ENCODE measurements at places on chromosomes 1 and 21. TPM values are rescaled to one million over a fixed set of nuclear protein-coding genes. Genes with fewer than 3 reads are reported as not detected.

GRCh38 chr1:243575070-243575469 lies 275.0 kb downstream of the AKT3 start:
- peak; percentile 36 for DNase-seq

DNA sequence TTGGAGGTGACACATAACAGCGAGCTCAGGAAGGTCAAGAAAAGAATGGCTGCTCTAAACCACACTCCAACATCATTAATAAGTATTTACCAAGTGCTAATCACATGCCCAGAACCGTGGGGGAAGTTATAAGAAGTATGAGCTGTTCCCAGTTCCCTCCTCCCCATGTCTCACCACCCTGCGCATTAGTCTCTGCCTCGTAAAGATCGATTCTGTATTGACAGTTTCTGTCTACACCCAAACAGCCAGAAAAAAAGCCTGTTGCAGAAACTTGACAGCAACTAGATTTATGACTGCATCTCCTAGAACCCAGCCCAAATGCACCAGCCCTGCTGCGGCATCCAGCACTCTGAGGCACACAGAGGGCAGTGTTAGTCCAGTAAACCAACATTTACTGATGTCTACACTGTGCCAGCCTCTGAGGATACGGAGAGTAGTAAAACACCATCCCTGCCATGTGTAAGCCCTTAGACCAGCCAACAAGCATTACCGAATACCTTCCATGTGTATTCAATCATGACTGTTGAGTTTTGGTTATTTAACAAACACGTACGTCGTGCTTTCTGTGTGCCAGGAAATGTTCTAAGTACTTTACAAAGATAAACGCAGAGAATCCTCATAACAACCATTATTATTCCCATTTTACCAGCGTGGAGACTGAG lies 63.6 kb upstream of the ZBTB40 start:
- DNase-seq = no peak

Gene NBPF14
- total RNA-seq = 17.9 TPM

DNA sequence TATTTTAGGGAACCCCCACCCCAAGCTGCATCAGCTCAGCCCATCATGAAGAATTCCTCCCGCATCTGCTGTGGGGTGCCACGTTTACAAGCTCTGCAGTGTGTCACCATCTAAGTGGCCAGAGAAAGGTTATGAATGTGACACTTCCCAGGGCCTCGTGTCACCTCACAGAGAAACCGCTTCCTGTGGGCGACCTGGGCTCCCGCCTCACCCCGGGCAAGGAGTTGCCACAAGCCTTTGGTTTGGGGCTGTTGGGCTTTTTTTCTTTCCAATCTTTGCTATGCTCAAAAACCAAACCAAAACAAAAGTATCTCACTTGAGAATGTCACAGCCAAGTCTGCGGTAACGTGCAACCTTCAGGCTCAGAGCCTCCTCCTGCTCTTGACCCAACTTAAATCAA lies 82.1 kb upstream of the ARHGEF16 start:
- DNase-seq = no peak

DNA sequence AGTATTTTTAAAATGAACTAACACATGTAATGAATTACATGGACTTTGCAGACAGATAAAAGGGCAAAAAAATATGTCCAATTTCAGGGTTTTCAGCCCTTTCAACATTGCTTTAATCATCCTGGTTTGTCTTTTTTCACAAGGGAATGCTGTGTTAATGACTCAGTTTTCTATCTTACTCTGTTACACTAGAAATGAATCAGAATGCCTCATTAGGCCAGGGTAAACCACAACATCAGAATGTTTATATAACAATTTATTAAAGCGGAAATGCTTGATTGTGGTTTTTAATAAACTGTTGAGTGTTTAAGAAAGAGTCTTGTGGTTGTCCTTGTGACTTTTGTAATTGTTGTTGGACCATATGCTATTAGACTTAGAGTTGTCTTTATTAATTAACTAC lies 13.5 kb downstream of the GORAB start:
- DNase-seq = peak; percentile 61

Gene OR2T2
- not detected for total RNA-seq

- peak; percentile 18 for DNase-seq
Measured at GRCh38 chr1:182783068-182783467, 6.5 kb upstream of the NPL start.

GRCh38 chr1:237355022-237355421 lies 313.0 kb downstream of the RYR2 start:
- DNase-seq = no peak

GRCh38 chr1:244199902-244200301 lies 148.8 kb downstream of the ZBTB18 start:
- peak; percentile 30 for DNase-seq

Gene FCRL1
- total RNA-seq = not detected

DNA sequence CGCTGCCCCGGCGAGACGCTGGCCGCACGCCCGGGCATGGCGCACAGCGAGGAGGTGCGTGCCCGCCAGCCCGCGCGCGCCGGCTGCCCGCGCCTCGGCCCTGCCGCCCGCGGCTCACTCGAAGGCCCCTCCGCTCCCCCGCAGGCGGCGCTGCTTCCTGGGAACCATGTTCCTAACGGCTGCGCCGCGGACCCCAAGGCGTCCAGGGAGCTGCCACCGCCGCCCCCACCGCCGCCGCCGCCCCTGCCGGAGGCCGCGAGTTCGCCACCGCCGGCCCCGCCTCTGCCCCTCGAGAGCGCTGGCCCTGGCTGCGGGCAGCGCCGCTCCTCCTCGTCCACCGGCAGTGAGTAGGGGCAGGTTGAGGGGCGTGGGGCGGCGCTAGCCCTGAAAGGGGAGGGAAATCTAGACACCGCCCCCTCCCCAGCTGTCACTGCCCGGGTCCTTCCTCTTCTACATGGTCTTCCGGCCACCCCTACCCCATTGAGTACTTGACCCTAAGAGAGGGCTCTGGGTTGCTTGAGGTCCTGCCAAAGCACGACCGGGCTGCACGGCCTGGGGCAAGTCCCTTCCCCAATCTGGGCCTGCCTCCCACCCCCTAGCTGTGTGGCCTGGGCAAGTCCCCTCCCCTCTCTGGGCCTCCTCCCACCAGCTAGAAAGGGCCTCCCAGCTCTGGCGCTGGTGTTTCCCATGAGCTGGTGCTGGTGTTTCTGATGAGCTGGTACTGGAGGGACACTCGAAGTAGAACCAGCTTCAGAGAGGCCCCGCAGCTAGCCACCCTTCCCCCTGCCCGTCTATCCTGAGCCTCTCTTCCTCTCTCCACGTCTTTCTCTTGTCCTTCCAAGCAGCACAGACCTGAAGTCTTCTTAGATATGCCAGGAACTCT lies 17.0 kb downstream of the TNFRSF25 start:
- peak; percentile 43 for DNase-seq

DNA sequence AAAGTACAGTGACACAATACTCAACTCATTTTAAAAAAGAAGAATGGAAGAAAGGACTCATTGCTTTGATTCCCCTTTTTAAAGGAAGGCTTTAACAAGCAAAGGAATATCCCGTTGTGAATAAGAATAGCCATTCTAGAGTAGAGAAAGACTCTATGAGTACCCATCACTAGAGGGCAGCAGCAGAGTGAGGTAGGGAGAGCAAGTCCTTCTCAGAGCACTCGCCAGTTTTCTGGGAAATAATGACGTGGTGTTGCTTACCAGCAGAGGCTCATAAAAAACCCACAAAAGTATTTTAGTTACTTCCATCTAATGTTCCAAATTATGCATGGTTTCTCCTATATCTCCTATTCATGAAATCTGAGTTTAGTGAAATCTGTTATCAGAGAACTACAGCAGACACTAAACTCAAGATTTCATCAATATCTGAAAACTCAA lies 74.6 kb downstream of the USP24 start:
- peak; percentile 88 for DNase-seq

Gene CFAP45
- not detected for total RNA-seq

Gene GNB1
- 52.5 TPM for total RNA-seq

Gene FOXJ3
- 45.1 TPM for total RNA-seq

DNA sequence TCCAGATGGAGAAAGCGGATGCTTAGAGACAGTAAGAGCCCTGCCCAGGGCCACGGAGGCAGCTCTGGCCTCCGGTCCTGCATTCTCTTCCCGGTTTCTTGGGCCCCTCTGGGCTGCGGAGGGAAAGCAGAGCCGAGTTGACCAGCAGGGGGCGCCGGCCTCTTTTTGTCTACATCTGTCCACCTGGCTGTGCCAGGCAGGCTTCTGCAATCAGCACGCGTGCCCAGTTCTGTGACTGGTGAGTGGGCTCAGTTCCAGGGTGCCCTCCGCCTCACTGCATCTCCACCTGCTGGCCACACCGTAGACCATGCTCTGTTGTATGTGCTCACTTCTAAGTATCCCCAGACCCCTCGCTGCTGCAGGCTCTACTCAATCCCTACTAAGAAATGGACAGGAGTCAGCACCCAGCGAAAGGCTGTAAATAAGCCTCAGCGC lies 6.7 kb upstream of the HUNK start:
- DNase-seq = peak; percentile 59

GRCh38 chr1:183968386-183968785 lies 69.1 kb downstream of the COLGALT2 start:
- no peak for DNase-seq

DNA sequence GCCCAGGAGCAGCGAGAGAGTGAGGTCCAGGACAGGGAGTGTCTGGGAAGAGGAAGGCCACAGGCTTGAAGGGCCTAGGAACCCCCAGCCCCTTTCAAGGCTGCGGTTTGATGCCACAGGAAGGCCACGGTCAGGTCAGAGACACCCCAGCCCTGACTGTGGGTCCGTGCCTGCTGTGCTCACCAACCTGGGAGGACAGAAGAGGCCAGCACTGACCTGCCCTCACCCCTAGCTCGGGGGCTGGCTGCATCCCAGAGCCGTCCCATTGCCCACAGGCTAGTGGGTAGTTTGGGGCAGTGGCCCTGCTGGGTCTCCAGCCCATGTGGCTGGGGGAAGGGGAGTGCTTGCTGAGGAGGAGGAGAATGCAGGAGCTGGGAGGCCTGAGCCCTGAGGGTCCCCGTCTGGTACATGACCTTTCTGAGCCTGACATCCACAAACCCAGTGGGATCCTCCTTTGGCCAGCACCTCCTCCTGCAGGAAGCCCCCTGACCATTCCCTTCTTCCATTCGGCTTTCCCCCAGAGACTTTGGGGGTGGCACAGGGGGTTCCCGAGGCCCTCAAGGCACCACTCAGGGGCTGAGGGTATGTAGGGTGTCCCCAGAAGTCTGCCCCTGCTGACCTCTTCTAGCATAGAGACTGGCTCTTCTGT lies 54.3 kb downstream of the WNT9A start:
- DNase-seq = no peak

GRCh38 chr1:74714429-74715235 lies 18.2 kb downstream of the CRYZ start:
- no peak for DNase-seq

Gene CNIH3
- 6.3 TPM for total RNA-seq
